ENCODE measurements at places on chromosomes 2 and 18.

GRCh38 chr2:8368463-8368862 lies 313.4 kb upstream of the ID2 start:
- DNase-seq, result no peak

DNA sequence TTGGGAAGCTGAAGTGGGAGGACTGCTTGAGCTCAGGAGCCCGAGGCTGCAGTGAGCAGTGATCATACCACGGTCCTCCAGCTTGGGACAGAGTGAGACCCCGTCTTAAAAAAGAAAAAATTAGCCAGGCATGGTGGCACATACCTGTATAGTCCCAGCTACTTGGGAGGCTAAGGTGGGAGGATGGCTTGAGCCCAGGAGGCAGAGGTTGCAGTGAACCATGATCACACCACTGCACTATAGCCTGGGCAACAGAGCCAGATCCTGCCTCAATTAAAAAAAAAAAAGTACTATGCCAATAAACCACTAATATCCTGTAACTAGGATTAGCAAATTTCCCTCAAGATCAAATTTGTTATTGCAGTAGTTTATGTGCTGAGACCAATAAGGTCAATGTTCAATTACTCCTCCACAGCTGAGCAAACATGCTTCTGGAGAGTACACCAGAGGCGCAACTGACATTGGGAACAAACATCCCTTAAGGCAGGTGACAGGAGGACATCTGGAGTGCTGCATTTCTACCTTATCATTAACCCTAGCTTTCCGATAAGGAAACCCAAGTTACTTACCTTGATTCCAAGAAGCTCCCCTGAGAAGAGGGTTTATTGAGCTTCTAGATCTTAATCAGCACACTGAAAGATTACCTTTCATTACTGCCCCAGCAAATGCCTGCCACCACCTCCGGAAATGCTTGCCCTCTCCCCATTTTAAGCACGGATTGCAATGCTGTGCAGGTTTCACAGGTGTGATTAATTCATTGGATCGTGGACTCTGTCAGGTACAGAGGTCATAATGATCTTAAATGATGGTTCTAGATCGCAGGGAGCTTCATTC lies 26.2 kb downstream of the MGAT4A start:
- no peak for DNase-seq

- peak; percentile 1 for DNase-seq
These were observed 552.3 kb downstream of the KCNJ3 start for GRCh38 chr2:155250800-155251199.

DNA sequence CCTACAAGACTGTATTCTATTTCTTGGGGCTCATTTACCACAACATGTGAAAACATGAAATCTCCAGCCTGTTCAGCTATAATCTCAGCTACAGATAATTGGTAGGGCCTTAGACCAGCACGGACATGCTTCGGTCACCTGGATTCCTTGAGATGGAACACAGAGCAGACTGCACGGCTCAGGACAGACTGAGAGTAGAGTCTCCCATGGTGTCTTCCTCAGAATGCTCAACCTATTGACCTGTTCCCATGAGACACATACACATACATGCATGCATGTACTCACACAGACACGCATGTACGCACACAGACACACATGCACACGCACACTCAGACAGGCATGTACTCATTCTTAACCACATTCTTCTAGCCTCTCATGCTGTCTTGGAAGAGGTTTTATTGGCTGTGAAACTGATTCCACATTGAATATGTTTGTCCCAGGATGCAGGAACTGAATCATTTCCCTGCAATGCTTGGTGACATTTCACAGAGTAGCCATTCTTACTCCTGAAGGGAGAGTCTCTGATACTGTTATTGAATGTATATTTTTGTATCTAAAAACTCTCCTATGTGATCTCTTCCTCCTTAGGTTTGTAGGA lies 23.5 kb upstream of the BZW1 start:
- DNase-seq, result peak; percentile 92

DNA sequence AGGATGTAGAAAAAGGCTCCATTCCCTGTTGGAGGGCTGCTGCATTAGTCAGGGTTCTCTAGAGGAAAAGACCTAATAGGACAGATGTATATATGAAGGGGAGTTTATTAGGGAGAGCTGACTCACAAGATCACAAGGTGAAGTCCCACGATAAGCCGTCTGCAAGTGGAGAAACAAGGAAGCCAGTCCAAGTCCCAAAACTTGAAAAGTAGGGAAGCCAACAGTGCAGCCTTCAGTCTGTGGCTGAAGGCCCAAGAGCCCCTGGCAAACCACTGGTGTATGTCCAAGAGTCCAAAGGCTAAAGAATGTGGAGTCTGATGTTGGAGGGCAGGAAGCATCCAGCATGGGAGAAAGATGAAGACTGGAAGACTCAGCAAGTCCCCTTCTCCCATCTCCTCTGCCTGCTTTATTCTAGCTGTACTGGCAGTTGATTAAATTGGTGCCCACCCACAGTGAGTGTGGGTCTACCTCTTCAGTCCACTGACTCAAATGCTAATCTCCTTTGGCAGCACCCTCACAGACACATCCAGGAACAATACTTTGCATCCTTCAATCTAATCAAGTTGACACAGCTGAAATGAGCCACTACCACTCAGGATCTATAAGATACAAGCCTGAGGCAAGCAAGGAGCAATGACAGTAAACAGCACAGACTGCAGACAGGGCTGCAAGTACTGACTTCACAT lies 30.0 kb upstream of the ATG16L1 start:
- no peak for DNase-seq

GRCh38 chr2:156590085-156590739 lies 154.0 kb downstream of the GPD2 start:
- no peak for DNase-seq

- DNase-seq, result no peak
These were observed 52.8 kb upstream of the ITGA6 start for GRCh38 chr2:172374318-172375240.

- no peak for DNase-seq
These were observed 67.9 kb downstream of the LCLAT1 start for GRCh38 chr2:30514848-30515435.

GRCh38 chr2:128520791-128521190 lies 202.1 kb upstream of the HS6ST1 start:
- no peak for DNase-seq

GRCh38 chr2:202605174-202605573 lies 29.6 kb upstream of the FAM117B start:
- no peak for DNase-seq

DNA sequence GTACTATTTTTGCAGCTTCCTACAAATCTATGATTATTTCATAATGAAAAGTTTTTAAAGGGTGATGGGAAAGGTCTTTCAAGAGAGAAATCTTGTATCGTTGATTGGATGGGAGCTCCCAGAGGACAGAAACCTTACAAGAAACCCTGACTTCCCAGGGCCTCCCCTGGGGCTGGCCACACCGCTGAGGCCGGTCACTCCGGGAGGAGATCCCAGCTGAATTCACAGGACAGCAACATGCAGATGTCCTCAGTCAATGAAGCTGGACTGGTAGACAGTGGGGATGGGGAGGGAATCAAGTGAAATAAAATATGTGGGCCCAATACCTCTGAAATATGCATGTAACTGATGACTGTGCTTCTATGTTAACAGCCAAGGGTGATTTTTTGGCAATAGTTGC lies 135.6 kb downstream of the TFCP2L1 start:
- no peak for DNase-seq

GRCh38 chr18:22391407-22392345 lies 26.0 kb downstream of the CTAGE1 start:
- peak; percentile 91 for DNase-seq

DNA sequence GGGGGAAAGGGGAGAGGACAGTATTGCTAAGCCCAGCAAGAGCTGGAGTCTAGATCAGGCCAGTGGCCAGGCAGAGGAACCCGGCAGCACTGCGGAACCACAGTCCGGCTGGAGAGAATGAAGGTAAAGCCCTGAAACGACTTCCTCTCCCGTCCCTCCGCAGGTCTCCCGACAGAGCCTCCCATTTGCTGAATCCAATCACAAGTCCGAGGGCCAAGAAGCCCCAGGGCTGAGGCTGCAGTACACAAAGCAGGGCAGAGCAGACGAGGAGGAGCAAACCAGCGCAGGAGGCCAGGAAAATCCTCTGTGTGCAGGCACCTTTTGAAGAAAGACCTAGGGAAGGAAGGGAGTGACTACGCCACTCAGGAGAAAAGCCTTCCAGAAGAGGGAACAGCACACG lies 104.4 kb downstream of the OSBPL1A start:
- DNase-seq, result no peak

DNA sequence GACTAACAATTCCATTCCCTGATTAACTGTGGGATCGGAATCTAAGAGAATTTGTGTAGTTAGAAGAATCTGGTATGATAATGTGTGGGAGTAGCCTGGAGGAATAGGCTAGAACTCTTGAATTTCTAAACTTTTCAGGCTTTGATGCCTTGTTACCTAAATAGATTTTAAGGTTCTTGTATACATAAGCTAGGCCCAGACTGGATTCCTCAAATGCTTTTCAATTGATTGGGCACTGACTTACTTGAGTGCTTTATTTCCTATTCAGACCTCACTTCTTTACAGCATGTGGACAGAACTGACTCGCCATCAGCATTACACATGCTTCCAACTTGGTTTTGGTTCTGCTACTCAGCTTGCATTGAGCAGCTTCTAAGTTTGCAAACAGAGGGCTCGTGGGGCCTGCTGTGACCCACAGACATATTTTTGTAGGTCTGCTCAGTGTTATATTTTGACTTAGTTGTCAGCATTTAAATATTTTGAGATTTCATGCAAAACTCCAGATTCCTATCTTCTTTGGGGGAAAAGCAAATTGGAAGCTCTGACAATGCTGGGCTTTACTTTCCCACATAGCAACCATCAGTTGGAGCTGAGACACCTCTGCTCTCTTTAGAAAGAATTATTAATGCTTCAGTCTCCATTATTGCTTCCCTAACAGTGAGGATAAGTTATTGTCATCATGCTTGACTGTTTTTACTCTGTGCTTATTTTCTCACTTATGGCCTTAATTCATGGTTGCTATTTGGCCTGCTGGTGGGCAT lies 5.7 kb downstream of the PARD3B start:
- peak; percentile 97 for DNase-seq

GRCh38 chr2:207674826-207675225 lies 36.6 kb upstream of the CCNYL1 start:
- no peak for DNase-seq

GRCh38 chr18:13453714-13454113 lies 235.2 kb downstream of the LDLRAD4 start:
- peak; percentile 46 for DNase-seq

DNA sequence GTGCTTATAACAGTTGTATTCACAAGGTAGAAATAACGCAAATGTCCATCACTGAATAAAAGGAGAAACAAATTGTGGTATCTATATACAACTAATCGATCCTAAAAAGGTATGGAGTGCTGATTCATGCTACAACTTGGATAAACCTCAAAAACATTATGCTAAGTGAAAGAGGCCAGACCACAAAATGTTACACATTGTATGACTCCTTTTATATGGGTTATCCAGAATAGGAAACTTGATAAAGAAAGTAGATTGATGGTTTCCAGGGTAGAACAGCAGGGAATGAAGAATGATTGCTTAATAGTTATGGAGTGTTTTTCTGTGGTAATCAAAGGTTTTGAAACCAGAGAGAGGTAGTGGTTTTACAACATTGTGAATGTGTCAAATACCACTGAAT lies 432.2 kb upstream of the TRIB2 start:
- no peak for DNase-seq

DNA sequence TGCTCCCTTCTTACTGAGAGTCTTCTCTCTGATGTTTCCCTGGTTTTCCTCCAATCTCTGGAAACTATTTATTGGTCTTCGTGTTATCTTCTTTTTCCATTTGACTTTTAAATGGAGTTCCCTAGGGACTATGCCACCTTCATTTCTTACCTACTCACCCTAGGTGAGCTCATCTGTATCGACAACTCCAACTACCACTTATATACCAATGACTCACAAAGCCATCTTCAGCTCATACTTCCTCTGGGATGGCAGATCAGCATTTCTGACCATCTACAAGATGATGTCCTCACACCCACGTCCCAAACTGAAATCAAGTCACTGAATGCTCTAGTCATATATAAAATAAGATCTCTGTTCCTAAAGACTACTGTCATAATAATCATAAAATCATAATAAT lies 40.6 kb downstream of the CFAP210 start:
- DNase-seq, result no peak

GRCh38 chr2:197322724-197323720 lies 12.4 kb upstream of the ANKRD44 start:
- peak; percentile 14 for DNase-seq

- DNase-seq, result peak; percentile 9
These were observed 10.7 kb upstream of the RBM45 start for GRCh38 chr2:178101321-178102079.

DNA sequence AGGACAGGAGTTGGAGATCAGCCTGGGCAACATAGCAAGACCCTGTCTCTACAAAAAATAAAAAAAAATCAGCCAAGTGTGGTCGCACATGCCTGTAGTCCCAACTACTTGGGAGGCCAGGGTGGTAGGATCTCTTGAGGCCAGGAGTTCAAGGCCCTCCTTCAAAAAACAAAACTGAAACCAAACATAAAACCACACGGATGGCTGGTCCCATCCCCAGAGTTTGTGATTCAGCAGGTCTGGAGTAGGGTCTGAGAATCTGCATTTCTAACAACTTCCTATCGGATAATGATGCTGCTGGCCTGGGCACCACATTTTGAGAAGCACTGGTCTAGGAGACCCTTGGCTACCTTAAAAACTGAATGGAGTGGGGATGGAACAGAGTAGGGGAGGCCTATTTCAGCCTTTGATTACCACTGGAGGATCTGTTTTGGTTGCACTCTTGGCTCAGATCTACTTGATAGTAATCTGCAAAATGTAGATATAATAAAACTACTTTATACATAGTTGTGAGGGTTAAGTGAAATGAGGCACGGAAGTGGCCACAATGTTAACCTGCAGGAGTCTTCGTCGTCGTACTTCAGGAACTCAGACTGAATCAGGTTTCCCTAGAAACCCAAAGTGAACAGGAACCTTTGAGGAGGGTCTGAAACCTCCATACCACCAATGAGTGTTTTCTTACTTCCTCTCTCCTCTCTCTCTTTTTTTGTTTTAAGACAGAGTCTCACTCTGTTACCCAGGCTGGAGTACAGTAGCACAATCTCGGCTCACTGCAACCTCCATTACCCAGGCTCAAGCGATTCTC lies 25.5 kb upstream of the NFE2L2 start:
- no peak for DNase-seq

GRCh38 chr2:105610576-105611332 lies 134.0 kb upstream of the NCK2 start:
- DNase-seq, result no peak

DNA sequence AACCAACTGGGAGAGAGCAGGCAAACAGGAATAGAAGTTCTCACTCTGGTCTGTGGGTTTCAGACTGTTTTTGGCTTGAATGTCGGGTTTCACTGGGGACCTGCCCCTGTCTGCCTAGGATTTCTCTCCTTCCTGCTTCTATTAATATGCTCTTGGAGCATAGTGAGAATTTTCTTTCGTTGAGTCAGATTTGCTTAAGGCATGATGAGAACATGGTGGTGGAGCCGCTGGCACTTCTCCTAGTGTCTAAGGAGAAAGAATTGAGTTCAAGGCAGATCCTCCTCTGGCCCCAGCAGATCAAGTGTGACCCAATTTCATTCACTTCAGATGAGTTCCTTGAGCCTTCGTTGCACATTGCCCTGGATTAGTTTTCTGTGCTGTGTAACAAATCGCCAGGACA lies 103.9 kb upstream of the HS6ST1 start:
- DNase-seq, result peak; percentile 99

- no peak for DNase-seq
These were observed 31.9 kb downstream of the CNGA3 start for GRCh38 chr2:98378196-98378595.

All from EH (cell line).